ENCODE measurements at places on chromosomes 2 and 18.

DNA sequence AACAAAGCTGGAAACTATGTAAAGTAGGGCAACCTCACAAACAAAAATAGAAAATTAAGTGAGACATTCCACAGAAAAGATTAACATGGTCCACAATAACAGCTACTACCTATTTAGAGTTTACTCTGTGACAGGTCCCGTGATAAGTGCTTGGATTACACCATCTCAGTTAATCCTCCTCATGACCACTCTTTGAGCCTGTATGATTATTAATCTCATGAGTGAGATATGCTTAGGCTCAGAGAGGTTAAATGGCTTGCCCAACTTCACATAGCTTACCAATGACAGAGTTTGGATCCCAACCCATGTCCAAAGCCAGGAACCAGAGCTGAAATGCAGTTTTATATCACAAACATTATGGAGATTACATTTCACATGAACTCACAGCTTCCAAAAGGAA lies 37.3 kb upstream of the KLF7 start:
- no peak for DNase-seq

DNA sequence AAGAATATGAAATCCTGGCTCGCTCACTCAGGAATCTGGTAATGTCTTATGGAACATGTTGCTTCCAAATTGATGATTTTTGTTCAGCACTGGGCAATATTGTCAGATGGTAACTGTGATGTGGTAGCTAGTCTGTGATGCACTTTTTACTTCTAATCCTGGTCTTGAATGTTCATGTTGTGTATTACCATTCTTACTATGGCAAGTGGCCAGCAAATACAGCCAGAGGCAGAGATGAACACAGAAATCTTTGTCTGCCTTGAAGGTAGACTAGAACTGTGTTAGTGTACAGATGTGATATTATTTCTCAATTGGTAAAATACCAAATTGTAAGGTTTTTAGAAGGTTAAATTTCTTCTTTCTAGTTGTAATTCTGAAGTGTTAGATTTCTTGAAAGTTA lies 83.3 kb downstream of the UBE2E3 start:
- no peak for DNase-seq

- no peak for DNase-seq
Observed at GRCh38 chr2:64649013-64649484, 4.7 kb downstream of the SERTAD2 start.

- DNase-seq: no peak
Observed at GRCh38 chr18:21359746-21360145, 117.7 kb downstream of the GREB1L start.

DNA sequence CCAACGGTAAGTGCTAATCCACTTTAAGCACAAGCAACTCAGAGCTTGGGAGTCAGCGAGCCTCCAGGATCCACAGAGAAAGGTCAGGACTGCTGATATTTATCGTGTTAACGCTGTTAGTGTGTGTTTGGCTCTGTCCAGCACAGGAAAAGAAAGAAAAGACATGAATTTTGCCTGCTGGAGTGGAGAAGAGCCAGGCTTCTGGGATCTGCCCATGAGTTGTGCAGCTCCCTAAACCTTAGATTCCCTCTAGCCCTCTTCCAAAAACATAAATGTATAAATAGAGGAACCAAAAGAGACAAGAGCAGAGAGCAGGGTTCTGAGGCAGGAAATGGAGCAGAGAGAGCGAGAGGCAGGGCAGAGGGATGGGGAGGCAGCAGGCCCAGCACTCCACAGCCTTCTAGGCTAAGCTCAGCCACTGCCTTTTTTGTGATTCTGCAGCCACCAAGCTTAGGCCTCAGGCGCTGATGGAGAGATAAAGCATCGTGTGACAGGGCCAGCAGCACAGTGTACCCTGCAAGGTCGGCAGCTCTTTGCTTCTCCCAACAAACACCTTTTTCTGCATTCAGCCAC lies 14.5 kb upstream of the MAT2A start:
- DNase-seq: no peak

DNA sequence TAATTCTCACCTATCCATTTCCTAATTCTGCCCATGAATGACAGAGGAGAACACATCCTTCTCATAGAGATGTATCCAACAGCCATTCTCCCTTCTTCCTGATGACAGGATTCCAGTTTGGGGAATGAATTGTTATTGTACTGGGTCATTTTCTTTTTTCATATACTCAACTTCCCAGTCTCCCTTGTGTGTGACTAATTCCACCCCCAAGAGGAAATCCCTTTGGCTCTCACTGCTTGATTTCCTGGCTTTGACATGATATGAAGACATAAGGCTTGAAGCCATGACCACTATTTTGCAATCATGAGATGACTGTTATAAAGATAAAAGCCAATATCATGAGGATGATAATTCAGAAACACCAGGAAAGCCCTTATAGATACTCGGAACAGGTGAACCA lies 384.7 kb upstream of the ACVR2A start:
- DNase-seq: no peak

DNA sequence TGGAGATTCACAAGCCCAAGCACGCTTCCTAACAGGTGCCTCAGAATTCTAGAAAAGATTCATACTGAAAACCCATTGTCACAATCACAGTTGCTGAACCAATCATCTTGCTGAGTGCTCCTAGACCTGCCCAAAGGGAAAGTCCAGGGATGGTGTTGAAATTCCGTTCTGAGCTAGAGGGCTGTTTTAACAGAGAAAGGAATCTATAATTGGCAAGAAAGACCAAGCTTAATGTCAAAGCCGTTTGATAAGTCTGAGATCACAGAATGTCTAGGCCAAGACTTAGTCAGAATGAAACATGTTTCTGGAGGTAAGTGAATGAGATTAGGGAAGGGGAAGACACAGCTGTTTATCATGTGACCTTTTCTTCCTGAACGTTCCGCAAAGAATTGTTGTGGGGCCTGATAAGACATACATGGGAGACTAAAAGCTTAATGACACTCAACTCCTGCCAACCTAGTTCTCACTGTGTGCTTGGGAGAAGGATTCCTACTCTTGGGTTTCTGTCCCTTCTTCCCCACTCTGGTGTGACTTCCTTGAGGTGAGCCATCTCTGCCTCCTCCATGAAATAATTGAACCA lies 27.5 kb downstream of the PMAIP1 start:
- no peak for DNase-seq

DNA sequence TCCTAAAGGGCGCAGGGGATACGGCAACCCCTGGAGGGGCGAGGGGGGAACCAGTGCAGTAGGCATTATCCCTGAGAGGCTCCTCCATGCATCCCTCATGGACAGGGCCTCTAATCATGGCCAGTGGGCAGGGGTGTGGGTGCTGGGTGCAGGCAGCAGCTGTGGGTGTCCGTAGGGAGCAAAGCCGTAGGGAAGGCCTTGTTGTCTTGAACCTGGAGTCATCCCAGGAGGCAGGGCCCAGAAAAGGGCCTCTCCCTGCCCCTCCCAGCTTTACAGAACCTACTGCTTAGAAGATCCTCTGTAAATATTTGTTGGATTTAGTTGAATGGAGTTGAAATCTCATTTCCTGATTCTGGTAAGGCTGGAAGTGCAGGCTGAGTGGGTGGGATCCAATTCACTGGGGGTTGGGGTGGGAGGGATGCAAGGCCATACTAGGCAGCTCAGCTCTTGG lies 207.0 kb upstream of the HAAO start:
- DNase-seq: no peak

- DNase-seq: no peak
Observed at GRCh38 chr2:192124571-192124970, 70.2 kb downstream of the TMEFF2 start.

- no peak for DNase-seq
Observed at GRCh38 chr2:196962325-196962724, 35.8 kb upstream of the PGAP1 start.

GRCh38 chr2:106990297-106990696 lies 104.3 kb upstream of the ST6GAL2 start:
- no peak for DNase-seq

DNA sequence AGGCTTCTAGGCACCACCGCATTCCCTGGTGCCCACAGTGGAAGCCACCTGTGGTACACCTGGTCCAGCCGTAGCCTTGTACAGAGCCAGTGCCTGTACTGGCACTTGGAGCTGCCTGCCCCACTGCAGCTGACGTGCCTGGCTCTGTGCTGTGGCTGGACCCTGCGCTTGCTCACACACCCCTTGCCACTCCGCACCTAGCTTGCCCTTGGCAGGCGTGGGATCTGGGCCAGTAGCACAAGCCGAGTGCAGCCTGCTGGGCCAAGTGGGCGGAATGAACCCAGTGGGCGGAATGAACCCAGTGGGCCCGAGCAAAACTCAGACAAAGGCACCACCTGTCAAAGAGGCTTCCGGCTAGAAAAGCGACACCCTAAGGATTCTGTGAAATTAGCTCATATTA lies 126.3 kb downstream of the ARHGAP28 start:
- DNase-seq: no peak

GRCh38 chr2:205775097-205775877 lies 93.0 kb downstream of the NRP2 start:
- DNase-seq: no peak

DNA sequence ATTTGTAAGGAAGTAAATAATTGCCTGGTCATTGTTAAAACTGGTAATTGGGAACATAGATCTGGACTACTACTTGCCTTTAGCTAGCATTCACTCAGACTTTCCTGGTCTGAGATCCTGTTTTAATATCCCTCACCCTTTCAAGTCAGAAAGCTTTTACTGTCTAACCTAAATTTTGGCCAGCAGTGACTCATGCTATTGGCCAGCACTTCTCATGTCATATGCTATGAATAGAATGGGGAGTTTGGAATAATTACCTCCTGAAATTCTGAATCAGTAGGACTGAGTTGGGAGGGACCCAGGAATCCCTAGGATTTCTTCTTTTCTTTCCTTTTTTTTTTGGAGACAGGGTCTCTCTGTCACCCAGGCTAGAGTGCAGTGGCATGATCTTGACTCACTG lies 19.3 kb downstream of the STK36 start:
- DNase-seq: no peak

- DNase-seq: no peak
Observed at GRCh38 chr2:239463541-239464165, 62.8 kb upstream of the HDAC4 start.

DNA sequence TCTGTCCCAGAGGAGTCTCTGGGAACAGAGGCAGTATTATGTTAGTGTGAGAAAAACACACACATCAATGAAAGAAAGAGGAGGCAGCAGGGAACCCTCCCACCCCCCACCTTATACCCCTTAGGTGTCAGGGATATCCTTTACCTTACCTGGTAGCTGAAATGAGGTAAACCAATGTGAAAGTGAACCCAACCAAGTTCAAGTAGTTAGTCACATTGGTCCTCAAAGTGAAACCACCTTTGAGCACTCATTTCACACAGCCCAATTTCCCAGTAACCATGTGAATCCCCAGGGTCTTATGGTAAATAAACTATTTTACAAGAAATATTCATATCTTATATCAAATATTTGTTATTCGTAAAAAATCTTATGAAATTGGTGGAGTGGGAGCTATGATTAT lies 377.8 kb downstream of the LRATD1 start:
- no peak for DNase-seq

GRCh38 chr2:1893856-1894255 lies 149.5 kb upstream of the PXDN start:
- no peak for DNase-seq

- no peak for DNase-seq
Observed at GRCh38 chr2:16763493-16763899, 97.9 kb upstream of the CYRIA start.

DNA sequence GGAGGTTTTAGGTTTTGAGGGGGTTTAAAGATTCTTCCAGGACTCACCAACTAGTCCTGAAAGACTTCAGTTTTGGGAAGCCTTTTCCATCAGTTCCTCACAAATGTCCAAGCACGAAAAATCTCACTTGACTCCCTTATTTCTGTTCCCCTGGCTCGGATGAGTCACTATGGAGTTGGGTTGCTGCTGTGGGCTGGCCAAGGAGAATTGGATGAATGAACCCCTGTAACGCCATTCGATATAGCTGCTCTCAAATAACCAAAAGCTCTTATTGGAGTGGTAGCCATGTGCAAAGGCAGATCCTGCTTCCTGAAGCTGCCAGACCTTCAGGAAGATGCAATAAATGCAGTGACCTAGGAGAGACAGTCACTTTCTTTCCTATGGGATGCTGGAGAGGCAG lies 417.0 kb downstream of the ZNF521 start:
- DNase-seq: no peak

GRCh38 chr2:65114921-65115320 lies 15.0 kb downstream of the RAB1A start:
- no peak for DNase-seq

- DNase-seq: no peak
Observed at GRCh38 chr2:95377216-95378123, 25.0 kb upstream of the FAHD2A start.

- peak; percentile 32 for DNase-seq
Observed at GRCh38 chr2:45993476-45993991, 303.7 kb upstream of the EPAS1 start.

- DNase-seq: no peak
Observed at GRCh38 chr2:216109962-216110614, 940 bp downstream of the XRCC5 start.

DNA sequence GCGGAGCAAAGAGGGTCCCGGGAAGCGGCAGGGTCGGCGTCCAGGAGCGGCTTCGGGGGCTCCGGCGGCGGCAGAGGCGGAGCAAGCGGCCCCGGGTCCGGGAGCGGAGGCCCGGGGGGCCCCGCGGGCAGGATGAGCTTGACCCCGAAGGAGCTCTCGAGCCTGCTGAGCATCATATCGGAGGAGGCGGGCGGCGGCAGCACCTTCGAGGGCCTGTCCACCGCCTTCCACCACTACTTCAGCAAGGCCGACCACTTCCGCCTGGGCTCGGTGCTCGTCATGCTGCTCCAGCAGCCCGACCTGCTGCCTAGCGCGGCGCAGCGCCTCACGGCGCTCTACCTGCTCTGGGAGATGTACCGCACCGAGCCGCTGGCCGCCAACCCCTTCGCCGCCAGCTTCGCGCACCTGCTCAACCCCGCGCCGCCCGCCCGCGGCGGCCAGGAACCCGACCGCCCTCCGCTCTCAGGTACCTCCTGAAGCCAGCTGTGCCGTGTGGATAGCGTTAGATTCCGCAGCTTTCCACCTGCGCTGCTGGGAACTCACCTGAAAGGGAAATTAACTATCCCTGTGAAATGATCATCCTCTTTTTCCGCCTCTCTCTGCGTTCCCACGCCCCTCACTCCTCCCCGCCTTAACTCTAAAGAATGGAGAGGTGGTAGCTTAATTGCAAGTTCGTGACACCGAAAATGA lies 472 bp downstream of the CNOT11 start:
- DNase-seq: peak; percentile 59

DNA sequence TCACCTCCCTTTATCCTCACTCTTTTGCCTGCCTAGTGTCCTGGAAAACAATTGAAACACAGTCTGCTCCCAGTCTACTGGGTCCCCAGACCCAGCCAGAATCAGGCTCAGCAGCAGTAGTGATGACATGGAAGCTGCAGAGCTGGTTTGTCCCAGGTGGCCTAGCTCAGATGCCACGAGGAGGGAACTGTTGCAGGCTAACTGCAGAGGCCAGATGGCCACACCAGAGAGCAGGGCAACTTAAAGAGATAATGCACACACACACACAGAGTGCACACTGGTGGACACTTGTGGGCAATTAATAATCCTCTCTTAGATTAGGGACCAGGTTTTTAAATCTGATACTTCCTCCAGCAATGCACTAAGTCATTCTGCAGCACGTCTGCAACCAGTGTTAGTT lies 42.4 kb downstream of the GYPC start:
- no peak for DNase-seq

Data from T follicular helper cell (primary cell).